AG04449 (cell line): ENCODE measurements at places on chromosomes 4 and X.
A peak's percentile ranks its signal among the peaks of the same experiment; 100 is the strongest.

GRCh38 chr4:101400096-101400495 is 52.8 kb upstream of the PPP3CA start:
- no peak for DNase-seq

DNA sequence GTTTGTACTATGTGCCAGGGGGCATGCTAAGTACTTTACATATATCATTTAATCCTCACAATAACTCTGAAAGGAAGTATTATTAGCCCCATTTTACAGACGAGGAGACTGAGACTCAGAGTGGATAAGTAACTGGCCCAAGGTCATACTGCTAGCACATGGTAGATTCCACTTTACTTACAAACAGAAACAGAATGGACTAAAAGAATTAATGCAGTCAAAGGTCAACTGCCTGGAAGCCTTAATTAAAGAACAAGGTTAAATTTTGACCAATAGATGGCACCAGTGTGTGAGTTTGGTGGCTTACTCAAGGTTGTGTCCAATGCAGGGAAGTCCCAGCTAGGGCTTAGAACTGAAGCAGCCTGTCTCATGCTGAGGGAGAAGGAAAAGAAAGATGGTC is 4.7 kb downstream of the RIPPLY1 start:
- no peak for DNase-seq

DNA sequence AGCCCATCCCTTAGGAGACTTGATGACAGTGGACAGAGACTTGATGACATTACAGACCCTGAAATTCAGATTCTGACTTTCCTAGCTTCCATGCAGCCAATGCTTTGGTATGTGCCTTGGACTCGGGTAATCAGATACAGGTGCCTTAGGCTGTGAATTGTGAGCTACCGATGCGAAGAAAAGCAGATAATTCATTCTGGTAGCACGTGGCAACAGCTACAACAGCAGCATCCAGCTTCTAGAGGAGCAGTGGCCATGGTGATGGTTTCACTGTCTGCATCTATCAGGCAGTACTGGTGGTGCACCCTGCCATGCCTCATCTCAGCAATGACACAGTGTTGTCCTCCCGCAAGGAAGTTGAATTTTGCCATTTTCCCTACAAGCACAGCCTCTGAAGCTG is 126.9 kb upstream of the TAPT1 start:
- no peak for DNase-seq

DNA sequence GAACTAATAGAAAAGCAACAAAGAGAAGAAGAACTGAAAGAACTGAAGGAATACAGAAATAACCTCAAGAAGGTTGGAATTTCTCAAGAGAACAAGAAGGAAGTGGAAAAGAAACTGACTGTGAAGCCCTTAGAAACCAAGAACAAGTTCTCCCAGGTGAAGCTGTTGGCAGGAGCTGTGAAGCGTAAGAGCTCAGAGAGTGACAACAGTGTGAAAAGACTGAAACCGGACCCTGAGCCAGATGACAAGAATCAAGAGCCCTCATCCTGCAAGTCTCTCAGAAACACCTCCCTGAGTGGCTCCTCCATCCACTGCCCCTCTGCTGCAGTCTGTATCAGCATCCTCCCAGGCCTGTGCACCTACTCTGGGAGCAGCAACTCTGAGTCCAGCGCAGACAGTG is 8.4 kb upstream of the FHDC1 start:
- no peak for DNase-seq

DNA sequence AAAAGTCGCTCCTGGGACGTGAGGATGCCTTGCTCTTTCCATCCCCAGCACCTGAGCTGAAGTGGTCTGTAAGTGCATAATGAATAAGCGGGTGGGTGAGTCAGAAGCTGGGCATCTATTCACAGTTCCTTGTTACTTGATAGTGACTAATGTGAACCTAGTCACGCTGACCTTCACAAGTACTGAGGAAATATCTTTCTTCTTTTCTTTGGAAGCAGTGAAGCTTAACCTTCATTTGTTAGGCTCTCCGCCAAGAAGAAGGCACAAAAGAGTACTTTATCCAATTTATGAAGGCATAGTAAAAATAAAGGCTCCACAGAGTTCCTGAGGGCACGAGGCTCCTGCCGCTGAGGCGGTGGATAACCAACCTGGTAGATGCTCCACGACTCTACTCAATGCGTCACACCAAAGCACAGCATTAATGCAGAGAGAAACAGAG is 475.7 kb upstream of the SLIT2 start:
- peak; percentile 46 for DNase-seq

GRCh38 chrX:141609111-141609510 is 19.6 kb downstream of the SPANXA2 start:
- no peak for DNase-seq

DNA sequence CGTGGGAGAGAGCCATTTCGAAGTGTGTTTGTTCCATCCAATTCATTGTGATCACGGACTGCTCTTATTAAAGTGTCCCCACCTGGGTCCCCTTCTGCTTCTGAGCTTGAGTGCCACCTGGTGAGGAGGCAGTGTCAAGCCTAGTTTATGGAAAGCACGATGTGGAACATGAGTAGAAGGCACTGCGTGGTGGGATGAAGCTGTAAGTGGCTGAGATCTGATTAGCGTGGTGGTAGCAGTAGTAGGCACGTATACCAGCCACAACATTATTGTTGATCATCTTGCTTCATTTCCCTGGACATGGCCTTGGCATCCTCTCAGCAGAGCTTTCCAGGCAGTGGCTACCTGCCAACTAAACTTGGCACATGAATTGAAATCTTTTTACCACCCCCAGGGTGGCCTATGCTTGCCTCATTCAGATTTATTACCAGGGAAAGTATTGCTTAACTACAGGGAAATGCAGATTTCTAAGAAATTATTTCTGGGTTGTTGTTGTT is 46.4 kb downstream of the GPAT3 start:
- DNase-seq = no peak

DNA sequence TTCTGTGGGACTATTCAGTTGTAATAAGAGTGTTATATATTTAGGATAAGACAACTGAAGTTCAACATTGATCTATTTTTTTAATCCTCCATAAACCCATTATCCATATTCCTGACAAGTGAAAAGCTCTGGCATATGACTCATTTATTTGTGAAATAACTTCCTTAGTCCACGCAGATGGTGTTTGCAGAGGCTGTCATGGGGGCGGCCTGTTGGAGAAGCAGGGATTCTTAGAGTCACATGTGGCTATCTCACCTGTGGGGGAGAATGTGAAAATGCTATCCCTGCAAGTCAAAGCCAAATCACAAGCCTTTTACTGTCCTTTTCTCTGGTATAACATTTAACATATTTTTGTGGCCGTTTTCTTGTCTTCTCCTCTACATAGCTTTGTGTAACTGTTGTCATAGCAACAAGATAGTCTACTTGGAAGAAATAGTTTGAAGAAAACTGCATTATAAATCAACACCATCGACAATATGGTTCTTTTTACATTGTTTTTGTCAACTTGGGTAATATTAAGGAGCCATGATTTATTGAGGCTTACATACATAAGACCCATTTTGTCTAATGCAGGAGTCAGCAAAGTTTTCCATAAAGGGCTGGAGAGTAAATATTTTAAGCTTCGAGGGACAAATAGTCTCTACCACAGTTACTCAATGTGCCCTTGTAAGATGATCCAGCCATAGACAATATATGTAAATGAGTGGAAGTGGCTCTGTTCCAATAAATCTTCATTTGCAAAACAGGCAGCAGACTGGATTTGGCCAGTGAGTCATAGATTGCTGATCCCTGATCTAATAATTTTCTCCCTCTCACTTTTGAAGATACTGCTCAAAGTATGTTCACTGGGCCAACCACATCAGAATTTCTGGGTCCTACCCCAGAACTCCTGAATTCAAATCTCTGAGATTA is 395.0 kb downstream of the DTHD1 start:
- DNase-seq = no peak

DNA sequence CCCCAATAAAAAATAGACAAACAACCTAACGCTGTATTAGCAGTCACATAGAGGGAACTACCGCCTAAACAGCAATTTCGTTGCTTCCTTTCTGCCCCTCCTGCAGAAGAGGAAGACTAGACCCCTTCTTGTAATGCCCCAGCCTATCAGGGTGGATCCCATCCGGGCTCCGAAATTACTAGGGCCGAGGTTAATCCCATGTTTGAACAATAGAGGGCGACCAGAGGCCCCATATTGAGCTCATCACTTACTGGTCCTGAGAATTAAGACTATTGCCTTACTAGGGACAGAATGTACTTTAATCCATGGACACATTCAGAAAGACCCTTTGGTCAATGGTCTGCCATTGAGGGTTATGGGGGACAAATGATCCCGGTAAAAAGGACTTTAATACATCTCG is 11.8 kb upstream of the ZNF630 start:
- no peak for DNase-seq

DNA sequence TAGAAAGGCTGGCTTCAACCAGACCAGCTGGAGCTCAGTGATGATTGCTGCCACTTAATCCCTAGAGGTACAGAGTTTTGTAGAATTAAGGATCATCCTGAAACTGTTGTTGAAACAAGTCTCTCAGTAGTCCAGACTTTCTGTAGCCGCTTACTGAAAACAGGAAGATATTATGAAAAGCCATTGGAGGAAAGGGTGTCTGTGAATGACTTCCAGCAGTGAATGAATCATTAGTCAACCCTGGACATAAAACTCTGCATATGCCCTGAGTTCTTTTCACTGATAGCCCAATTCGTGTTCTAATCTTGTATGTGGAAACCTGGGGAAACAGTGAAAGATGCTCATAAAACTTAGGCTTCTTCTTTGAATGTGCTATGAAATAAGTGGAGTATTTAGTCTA is 14.8 kb downstream of the HOPX start:
- no peak for DNase-seq

- DNase-seq = no peak
These were observed 194.4 kb downstream of the TMA16 start for GRCh38 chr4:163688856-163689255.

GRCh38 chr4:178329226-178329872 is 887.1 kb upstream of the AGA start:
- no peak for DNase-seq

DNA sequence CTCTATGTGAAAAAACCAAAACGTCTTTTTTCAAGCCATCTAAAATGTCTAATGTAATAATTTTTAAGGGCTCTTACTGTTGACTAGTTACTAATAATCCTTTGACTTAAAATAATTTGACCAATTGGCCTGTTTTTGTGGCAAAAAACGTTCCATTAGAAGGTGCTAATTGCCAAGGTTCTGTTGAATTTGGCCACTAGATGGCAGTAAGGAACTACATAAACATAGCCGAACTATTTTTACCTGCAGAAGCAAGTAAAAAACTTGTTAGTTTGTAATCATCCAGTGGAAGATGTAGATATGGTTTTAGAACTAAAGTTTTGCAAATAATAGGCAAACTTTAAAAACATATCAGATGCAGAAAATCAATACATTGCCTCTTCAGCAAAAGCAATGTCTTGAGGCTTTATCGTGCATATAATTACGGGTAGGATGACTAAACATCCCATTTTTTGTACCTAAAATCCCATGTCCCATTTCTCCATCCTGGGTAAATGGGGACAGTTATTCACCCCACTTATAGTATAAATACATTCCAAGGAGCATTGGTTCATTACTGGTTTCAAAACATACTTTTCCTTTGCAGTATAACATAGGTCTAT is 57.6 kb downstream of the PROM1 start:
- no peak for DNase-seq

GRCh38 chrX:65687367-65687766 is 19.9 kb downstream of the MSN start:
- DNase-seq = no peak

- no peak for DNase-seq
These were observed 16.0 kb upstream of the TLR8 start for GRCh38 chrX:12890467-12890866.

DNA sequence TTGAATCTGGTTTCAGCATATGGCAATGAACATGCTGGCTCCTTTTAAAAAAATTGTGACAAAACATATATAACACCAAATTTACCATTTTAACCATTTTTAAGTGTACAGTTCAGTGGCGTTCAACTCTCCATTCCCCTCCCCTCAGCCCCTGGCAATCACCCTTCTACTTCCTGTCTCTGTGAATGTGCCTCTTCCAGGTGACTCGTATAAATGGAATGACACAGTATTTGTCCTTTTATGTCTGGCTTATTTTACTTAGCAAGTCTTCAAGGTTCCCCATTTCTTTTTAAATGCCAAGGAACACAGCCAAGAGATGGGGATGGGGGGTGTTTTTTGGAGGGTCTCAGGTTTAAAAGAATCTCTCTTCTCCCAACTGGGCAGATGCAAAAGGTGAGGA is 35.4 kb upstream of the BCLAF3 start:
- peak; percentile 4 for DNase-seq

DNA sequence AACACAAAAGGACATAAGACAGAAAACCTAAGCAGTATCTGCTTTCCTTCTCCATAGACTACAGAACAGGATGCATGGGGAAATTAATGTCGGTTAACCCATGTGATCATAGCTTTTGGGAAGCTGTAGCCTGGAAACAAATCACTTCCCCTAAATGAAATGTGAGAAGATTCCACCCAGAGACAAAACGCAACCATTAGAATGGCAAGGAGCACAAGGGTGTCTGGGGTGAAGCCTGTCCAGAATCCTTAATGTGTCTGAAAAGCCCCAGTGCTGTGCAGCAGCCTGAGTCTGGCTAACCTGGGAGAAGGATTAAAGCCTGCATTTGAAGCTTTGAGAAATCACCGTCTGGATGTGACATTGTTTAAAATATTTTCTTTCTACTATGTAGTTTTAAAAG is 213.3 kb downstream of the ANKRD50 start:
- DNase-seq = no peak

- DNase-seq = no peak
These were observed 245.4 kb upstream of the PSAPL1 start for GRCh38 chr4:7680106-7680505.

GRCh38 chrX:70464051-70464450 is 19.4 kb downstream of the DLG3 start:
- no peak for DNase-seq

DNA sequence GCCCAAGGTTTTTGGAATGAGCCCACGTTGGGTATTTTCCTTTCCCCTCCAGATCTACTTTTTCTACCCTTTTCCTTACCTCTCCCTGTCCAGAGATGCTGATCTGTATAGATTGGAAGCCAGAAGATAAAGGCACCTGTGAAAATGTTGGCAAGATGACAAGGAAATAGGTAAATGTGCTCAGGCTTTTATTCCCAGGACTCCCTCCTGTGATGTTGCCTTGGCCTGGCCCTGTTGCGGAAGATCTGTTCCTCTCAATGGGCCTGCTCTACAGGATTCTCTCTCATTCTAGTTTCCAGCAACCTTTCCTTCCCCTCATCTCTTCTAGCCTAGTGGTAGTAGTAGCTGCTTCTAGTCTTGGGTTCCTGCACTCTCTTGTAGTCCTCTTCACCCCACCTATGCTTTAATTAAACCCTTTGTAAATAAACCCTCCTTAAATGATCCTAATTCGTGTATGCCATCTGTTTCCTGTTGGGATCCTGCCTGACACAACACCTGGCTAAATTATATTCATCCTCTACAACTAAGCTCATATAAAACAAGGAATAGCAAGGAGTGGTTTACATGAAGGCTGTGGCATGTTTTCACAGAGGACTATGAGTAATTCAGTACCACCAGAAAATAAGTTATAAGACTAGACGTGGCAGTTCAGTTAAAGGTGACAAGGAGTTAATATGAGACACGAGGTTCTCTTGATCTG is 95.7 kb upstream of the MAOA start:
- no peak for DNase-seq

GRCh38 chr4:40321574-40322275 is 13.4 kb upstream of the CHRNA9 start:
- DNase-seq = peak; percentile 72
